ENCODE measurements at places on chromosomes 2 and 18. TPM values are rescaled to one million over a fixed set of nuclear protein-coding genes. Genes with fewer than 3 reads are reported as not detected.

The ELOA2 gene
- not detected for total RNA-seq

The FOXD4L1 gene
- total RNA-seq: 0.33 TPM

- peaks cover 49% of the 10 kb centered on the region for H3K4me1 ChIP-seq
- H3K36me3 ChIP-seq: no peaks in the 10 kb centered on the region
- no peak overlapping the region for H3K27ac ChIP-seq
Observed at GRCh38 chr18:50014606-50015005, 180.3 kb downstream of the MYO5B start.

- peak overlapping the region; percentile 66 for H3K27ac ChIP-seq
- H3K27me3 ChIP-seq: no peaks in the 10 kb centered on the region
- H3K4me1 ChIP-seq: peaks cover under 1% of the 10 kb centered on the region
- H3K4me3 ChIP-seq: no peak overlapping the region
- DNase-seq: no peak
Observed at GRCh38 chr2:1721706-1722646, 22.3 kb downstream of the PXDN start.

The SP9 gene
- total RNA-seq: not detected

DNA sequence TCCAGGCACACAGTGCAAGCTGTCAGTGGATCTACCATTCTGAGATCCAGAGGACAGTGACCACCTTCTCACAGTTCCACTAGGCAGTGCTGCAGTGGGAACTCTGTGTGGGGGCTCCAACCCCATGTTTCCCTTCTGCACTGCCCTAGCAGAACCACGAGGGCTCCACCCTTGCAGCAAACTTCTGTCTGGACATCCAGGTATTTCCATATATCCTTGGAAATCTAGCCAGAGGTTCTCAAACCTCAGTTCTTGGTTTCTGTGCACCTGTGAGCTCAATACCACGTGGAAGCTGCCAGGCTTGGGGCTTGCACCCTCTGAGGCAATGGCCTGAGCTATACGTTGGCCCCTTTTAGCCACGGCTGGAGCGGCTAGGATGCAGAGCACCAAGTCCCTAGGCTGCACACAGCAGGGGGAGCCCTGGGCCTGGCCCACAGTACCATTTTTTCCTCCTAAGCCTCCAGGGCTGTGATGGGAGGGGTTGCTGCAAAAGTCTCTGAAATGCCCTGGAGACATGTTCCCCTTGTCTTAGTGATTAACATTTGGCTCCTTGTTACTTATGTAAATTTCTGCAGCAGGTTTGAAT is 77.5 kb downstream of the MAP4K3 start:
- DNase-seq: no peak
- H3K27ac ChIP-seq: no peak overlapping the region
- no peaks in the 10 kb centered on the region for H3K27me3 ChIP-seq
- no peak overlapping the region for H3K4me3 ChIP-seq
- no peaks in the 10 kb centered on the region for H3K36me3 ChIP-seq
- peaks cover 6% of the 10 kb centered on the region for H3K4me1 ChIP-seq

GRCh38 chr2:195675783-195676427 is 18.9 kb downstream of the SLC39A10 start:
- no peaks in the 10 kb centered on the region for H3K4me1 ChIP-seq
- H3K27me3 ChIP-seq: no peaks in the 10 kb centered on the region
- H3K4me3 ChIP-seq: no peak overlapping the region
- H3K27ac ChIP-seq: no peak overlapping the region
- no peaks in the 10 kb centered on the region for H3K36me3 ChIP-seq

The BMP10 gene
- not detected for total RNA-seq

DNA sequence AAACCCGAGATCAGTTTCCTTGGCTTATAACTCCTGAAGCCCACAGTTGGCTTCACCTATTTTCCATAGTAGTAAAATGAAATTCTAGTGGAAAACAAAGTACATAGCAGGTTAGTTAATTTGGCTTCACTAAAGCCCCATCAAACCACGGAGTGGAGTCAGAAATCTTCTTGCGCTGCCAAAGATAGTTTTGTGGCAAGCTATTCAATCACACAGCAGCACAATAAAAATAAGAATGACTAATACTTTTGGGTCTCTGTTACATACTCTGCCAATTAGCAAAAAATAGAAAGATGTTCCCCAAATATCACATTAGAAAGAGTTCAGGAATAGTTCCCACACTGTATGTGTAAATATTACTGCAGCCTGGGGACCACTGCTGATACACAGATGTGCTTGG is 175.2 kb upstream of the NOL4 start:
- DNase-seq: no peak
- no peaks in the 10 kb centered on the region for H3K27me3 ChIP-seq
- no peaks in the 10 kb centered on the region for H3K36me3 ChIP-seq
- H3K27ac ChIP-seq: no peak overlapping the region
- H3K4me3 ChIP-seq: no peak overlapping the region
- H3K4me1 ChIP-seq: no peaks in the 10 kb centered on the region

The LTBP1 gene
- total RNA-seq: 9.1 TPM

GRCh38 chr2:42371611-42372473 is 10.8 kb upstream of the COX7A2L start:
- H3K4me3 ChIP-seq: no peak overlapping the region
- no peak for DNase-seq
- H3K36me3 ChIP-seq: no peaks in the 10 kb centered on the region
- no peak overlapping the region for H3K27ac ChIP-seq
- H3K4me1 ChIP-seq: no peaks in the 10 kb centered on the region

The ALPI gene
- total RNA-seq: not detected

DNA sequence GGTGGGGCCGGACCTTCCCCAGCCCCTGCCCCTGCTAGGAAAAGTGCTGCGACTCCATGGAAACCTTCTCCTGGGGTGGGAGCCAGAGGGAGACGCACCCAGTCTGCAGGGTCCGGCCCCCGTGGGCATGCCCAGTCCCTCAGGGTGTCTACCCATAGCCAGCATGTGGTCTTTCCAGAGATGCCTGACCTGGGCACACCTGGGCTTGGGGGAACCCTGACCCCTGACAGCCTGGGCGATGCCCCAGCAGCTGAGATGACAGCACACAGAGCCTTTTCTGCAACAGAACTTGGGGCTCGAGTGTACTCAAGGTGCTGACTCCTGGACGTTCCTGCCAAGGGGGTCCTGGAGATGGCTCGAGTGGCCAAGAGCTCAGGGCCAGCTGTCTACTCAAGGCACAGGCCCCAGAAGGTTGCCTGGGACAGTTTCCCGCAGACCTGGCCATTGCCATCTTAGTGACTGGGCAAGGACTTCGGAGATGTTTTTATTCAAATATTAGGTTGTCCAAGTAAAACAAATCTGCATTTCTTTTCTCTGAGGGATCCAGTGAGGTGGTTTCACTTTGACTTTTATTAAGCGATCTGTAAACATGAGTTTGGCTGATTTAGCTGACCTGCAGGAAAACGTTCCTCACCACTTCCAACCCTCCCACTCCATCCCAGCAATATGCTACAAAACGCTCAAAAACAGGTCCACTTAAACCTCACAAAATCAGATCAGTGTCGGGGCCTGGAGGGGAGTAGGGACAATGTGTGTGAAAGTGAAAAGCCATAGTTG is 228.0 kb downstream of the EIPR1 start:
- H3K4me3 ChIP-seq: no peak overlapping the region
- no peaks in the 10 kb centered on the region for H3K4me1 ChIP-seq
- H3K27me3 ChIP-seq: no peaks in the 10 kb centered on the region
- no peak for DNase-seq
- H3K36me3 ChIP-seq: no peaks in the 10 kb centered on the region

GRCh38 chr2:3116371-3116770 is 261.2 kb downstream of the EIPR1 start:
- H3K4me3 ChIP-seq: no peak overlapping the region
- DNase-seq: no peak
- no peaks in the 10 kb centered on the region for H3K36me3 ChIP-seq
- H3K27ac ChIP-seq: no peak overlapping the region
- H3K4me1 ChIP-seq: no peaks in the 10 kb centered on the region

The SERPINB12 gene
- not detected for total RNA-seq

The CNOT11 gene
- 38.1 TPM for total RNA-seq

The MYO3B gene
- 7.4 TPM for total RNA-seq
